ENCODE measurements at places on chromosomes 5 and 9.

DNA sequence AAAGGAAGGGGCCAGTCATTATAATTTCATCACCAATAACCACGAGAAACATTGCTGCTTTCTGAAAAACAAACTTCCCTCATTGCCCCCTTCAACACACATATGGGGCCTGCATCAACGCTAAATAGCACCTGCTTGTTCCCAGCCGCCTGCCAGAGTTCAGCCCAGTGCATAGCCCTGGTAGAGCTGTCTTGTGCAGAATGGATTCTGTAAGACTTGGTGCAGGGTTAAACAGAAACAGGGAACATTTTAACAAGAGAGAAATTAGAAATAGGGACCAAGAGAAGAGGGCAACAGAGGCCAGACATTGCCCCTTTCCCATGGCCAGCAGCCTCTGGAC lies 56.7 kb downstream of the UBE2QL1 start:
- DNase-seq = no peak

- no peak for DNase-seq
Observed at GRCh38 chr5:144194144-144194543, 23.5 kb downstream of the KCTD16 start.

DNA sequence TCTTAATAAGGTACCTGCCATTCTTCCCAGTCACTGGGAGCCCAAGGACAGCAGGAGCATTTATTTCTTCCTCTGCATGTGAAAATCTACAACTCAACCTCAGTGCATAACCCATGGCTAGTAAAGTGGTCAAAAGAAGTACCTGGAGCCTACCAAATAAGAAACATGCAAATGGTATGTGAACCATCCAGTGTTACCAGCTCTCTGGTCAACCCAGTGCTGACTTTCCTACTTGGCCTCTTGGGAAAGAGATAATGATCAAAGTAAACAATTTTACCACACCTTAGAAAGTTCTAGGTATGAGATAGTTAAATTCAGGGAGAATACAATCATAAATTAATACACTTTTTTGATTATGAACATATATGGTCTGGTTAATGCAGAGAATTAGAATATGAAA lies 325.6 kb downstream of the ENC1 start:
- no peak for DNase-seq

DNA sequence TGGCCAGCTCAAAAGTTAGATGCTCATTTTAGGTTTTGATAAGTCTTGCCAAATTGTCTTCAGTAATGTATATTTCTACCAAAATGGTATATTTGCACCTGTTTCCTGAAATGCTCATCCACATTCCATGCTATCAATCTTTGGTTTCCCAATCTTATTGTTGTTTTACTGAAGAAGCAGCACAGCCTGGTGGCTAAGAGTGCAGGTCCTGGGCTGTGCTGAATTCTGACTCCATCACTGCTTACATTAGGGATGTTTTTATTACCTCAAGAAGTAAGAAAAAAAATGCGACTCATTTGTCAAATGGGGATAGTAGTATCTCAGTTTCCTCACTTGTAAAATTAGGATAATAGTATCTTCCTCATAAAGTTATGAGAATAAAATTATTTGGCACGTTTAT lies 13.6 kb upstream of the S100Z start:
- no peak for DNase-seq

DNA sequence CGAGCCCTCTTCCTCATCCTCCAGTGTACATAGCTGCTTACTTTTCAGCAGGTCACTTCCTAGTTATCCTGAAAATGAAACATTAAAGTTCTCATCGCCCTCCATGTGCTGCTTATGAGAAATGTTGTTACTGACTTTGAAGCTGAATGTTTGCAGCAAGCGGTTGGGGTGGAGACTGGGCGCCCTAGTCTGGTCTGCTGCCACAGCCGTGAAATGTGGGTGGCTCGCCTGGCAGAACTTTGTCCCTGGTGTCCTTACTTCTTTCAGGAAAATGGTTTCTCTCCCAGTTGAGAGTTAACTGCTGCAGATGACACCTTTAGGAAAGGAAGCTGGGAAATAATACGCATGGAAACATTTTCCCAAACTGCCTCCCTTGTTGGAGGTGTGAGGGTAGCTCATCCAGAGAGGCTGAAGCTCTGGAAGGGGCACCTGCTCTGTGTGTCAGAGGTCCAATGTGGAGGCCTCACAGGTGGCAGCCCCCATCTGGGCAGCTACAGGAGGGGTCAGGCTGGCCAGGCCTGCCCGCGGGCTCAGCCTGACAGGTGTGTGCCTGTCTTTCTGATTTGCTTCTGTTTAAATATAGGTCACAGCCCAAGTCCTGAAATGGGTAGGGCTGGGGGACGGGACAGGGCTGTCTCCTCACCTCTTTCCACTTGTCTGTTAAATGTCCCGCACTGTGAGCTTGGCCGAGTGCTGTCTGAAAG lies 24.0 kb downstream of the TRAF2 start:
- DNase-seq = no peak

Data from naive thymus-derived CD4-positive, alpha-beta T cell (primary cell).